ENCODE measurements at places on chromosomes 2 and 18. TPM values are rescaled to one million over a fixed set of nuclear protein-coding genes. Genes with fewer than 3 reads are reported as not detected.

GRCh38 chr2:170354855-170355780 is 177.2 kb downstream of the MYO3B start:
- no peak for DNase-seq

DNA sequence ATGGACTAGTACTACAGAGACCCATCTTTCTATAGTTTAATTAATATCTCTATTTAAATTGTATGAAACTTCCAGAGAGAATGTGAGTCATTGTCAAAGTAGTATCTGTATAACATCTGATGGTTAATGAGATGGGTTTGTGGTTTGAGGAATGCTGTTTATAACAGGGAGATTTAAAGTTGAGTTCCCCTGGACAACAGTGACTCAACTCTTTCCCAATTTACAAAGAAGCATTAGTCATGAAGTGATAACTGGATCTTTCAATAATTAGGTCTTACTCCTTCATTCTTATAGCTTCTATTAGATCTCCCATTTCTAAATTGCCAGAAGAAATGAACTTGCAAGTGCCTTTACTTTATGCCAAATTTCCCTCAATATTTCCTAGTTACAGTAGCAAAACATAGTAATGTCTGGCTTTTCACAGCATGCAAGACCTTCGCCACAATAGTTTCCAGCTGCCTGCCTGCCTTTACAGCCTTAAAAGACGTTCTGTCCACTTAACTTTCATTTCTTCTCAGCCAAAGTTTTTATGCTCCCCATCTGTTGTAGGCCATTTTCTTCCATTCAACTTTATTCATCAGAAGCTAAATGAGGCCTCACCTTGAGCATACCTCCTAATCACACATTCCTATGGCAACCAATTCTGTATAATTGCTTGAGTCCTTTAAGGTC is 47.7 kb upstream of the WDR75 start:
- DNase-seq: peak; percentile 83

IL1RL1 gene
- not detected for total RNA-seq

GRCh38 chr18:23265682-23266399 is 130.6 kb downstream of the CABLES1 start:
- DNase-seq: no peak

MC4R gene
- not detected for total RNA-seq

DNA sequence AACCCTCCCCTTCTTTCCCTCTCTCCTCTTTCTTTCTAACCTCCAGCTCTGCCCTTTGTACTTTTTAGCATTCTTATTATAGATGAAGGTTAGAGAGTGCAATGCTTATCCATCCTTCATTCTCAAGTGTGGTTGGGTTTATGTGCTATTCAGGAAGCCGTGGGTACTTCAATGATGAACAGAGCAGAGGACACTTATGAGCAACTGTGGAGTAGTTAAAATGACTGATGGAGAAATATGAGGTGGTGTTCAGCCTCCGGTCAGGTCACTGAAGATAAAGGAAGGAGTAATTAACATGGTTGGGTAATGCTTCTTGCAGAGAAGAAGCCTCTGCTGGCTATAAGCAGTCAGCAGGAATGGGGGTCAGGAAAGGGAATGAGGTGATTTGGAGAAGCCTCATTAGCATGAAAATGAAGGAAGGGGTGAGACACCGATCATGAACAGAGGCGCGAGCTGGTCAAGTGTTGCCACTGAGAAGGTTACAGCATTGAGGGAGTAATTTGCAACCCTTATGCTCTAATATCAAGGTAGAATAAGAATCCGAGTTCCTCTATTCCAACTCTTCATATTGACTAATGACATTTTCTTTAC is 174.7 kb downstream of the LPIN1 start:
- DNase-seq: no peak

MLPH gene
- 53.1 TPM for total RNA-seq

PJVK gene
- 2.1 TPM for total RNA-seq

GRCh38 chr18:25810736-25811135 is 279.7 kb downstream of the SS18 start:
- DNase-seq: no peak

- DNase-seq: no peak
These were observed 78.4 kb downstream of the CLHC1 start for GRCh38 chr2:55153584-55154299.

GRCh38 chr2:1973636-1974035 is 229.3 kb upstream of the PXDN start:
- DNase-seq: no peak

TANC1 gene
- 19.3 TPM for total RNA-seq

GRCh38 chr2:72570413-72570812 is 255.4 kb downstream of the EXOC6B start:
- DNase-seq: no peak

DNA sequence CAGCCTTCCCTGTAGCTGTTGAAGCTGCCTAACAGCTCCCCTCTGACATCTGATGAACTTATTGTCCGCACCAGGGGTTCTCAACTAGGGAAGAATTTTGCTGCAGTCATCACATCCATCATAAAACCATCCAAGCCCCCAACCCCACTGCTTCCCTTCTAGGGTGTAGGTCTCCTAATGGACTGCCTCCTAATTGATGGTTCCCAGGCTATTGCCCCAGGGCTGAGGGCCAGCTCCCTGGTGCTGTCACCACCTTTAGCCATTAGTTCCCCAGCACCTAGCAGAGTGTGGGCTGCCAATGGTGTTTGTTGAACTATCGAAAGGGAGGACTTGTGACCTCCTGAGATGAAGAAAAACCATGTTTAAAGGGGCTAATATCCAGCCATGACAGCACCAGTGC is 125.9 kb downstream of the NCKAP5 start:
- DNase-seq: no peak

UGT1A3 gene
- not detected for total RNA-seq

- peak; percentile 48 for DNase-seq
These were observed 253.1 kb downstream of the DYM start for GRCh38 chr18:49207361-49207760.

DNA sequence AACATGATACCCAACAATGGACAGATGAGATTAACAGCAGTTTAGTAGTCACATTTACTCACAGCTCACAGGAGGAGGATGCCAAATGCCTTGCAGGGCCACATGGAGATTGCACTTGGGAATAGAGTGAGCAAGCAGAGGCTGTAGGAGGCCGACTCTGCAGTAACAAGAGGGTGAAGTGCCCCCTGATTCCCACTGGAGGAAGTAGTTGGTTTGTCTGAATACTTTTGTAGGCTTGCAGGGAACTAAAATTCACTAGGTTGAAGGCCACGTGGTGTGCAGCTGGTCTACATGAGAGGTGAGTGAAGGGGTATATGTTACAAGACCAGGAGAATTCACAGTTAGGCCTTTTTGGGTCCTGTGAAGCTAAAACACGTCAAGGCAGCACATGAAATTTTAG is 419.3 kb upstream of the TNP1 start:
- DNase-seq: peak; percentile 54

RGPD3 gene
- total RNA-seq: 0.06 TPM

Data from Daoy (cell line).